Cerebellar nuclear complex (tissue), 1 donor: ENCODE measurements at places on chromosomes 6 and 20.

DNA sequence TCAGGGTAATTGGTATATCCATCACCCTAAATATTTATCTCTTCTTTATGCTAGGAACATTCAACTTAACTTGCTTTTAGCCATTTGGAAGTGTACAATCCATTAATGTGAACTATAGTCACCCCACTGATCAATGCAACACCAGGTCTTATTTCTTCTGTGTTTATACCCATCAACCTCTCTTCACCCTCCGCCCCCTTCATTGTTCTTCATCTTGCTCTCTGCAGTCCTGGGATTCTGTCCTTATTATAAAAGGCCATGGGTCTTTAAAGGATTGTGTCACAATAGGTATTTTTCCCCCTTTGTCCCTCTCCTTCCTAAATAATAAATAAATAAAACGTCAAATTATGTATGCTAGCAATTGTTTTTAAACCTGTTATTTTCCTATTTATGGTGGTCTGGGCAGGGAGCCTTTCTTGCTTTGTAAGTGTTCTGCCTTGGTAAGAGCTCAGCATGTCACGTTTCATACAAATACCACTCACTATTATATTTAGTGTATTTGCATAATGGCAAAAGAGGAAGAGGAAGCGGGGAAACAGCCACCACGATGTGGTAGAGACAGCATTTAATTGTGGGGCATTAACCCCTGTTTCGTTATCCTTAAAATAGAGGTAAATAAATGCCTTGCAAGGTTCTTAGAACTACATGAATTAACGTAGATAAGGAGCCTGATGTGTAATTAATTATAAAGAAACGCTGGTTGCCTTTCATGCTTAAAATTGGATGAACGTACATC, 1.9 kb downstream of the ABRACL start:
- no peak for DNase-seq

GRCh38 chr6:3770023-3770720, 18.7 kb upstream of the PXDC1 start:
- no peak for DNase-seq

DNA sequence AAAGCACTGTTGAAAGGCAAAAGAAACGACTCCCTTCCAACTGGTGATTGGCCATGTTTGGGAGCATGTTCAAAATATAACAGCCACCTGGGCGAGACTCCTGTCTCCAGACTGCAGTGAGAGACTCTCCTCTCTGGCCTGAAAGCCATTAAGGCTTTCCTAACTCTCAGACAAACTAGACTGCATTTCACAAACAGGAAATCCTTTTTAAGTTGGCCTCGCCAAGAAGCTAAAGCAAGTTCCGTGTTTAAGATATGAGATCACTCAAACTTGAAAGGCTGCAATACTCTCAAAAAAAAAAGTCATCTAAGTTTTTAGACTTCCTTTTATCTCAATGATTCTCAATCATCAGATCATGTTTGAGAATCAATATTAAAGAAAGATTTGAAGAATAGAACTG, 117.0 kb downstream of the TFAP2A start:
- no peak for DNase-seq

DNA sequence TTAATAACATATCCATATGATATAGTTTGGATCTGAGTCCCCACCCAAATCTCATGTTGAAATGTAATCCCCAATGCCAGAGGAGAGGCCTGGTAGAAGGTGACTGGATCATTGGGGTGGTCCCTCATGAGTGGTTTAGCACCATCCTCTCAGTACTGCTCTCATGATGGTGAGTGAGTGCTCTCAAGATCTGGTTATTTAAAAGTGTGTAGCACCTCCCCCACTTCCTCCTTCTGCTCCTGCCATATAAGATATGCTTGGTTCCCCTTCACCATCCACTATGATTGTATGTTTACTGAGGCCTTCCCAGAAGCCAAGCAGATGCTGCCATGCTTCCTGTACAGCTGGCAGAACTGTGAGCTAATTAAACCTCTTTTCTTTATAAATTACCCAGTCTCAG, 22.9 kb downstream of the IRF4 start:
- no peak for DNase-seq

DNA sequence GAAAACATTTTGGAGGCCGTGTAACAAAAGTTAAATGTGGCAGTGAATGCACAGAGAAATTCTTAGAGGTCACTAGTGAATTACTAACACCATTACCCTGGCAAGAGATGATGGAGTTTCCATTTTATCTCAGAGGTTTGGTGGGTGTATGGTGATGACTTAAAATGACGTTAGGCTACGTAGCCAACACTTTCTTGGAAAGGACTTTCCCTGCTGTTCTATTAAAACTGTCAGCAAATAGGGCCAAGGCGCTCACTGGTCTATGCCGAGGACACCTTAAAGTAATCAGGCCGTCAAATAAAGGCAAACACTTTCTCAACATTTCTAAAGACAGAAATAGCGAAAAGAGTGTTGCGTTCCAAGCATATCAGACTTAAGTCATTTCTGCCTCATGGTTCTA, 160.8 kb downstream of the GMPR start:
- no peak for DNase-seq
